Cerebellum (tissue), 4 donors: ENCODE measurements at places on chromosomes 2 and 18.
A peak's percentile ranks its signal among the peaks of the same experiment; 100 is the strongest.

DNA sequence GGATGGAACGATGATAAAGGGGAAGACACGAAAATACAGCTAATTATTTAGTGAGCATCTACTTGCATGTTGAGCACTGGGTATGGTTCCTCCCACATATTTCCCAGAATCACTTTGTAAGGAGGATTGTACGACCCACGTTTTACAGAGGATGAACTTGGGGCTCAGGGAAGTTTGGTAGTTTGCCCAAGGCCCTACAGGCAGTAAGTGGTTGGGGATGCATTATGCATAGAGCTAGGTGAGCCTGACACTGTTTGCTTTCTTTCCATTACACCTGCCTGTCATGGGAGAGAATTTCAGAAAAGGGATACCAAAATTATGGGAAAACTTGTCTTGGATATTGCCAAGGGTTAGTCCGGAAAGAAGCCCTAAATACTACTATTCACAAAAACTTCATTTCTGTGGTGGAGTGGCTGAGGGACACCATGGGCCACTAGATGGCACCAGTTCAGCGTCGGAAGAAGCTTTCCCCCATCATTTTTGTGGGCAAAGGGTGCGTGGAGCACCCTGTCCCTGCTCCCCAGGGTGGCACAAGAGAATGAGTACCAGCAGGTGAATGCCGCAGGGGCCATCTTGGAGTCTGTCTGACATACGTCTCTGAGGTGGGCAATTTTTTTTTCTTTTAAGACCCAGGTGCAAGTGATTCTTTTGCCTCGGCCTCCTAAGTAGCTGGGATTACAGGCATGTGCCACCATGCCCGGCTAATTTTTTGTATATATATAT is 23.5 kb upstream of the C18orf32 start:
- peak; percentile 47 for DNase-seq

DNA sequence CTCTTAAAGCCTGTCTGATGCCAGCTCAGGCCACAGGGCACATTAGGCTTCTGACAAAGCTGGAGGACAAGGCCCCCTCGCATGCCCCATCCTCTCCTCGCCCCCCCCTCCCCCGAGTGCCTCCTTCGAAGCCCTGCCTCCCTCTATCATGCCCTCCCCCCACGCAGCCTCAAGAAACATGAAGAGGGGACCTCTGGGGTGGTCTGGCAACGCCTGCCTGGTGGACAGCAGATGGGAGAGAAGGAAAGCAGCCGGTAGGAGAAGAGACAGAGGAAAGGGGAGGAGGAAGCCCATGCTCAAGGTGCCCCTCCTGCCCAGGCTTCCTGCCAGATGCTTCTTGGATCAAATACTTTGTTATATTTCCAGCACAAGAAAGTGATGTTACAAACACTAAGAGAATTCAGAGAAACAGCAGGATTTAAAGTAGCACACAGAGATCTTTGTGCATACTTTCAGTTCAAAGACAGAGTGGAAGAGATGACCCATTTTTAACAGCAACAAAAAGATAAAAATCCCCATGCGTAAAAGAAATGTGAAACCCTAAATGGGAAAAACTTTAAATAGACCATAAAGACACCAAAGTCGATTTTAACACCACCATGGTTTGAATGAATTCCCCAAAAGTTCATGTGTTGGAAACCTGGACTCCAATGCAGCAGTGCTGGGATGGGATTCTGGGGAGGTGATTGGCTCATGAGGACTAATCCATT is 19.0 kb downstream of the BOK start:
- no peak for DNase-seq

GRCh38 chr18:50955253-50955652 is 12.6 kb upstream of the ELAC1 start:
- no peak for DNase-seq

- DNase-seq = no peak
Observed at GRCh38 chr2:207952564-207953345, 72.6 kb downstream of the PLEKHM3 start.

DNA sequence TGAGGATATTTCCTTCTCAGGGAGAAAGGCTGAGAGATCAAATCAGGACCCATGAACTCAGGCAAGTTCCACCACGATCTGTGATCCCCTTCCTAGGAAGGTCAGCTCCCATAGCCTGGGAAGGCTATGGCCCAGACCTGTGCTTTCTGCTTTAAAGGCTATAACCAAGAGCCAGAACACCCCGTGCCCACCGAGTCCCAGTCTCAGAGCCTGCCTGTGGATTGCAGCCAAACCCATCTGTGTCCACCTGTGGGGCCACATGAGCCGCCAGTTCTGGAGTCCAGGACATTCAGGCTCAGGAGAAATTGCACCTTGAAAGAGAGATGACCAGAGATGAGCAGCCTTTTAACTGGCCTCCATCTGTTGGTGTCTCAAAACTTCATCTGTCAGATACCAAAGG is 46.9 kb downstream of the MAL start:
- DNase-seq = no peak
